Stimulated activated CD4-positive, alpha-beta T cell treated with anti-CD3 and anti-CD28 coated beads, Interleukin-12 subunit alpha, Interleukin-12 subunit beta, amount 100 ng/mL, for 24 hours (primary cell): ENCODE measurements at places on chromosomes 5 and 9.

DNA sequence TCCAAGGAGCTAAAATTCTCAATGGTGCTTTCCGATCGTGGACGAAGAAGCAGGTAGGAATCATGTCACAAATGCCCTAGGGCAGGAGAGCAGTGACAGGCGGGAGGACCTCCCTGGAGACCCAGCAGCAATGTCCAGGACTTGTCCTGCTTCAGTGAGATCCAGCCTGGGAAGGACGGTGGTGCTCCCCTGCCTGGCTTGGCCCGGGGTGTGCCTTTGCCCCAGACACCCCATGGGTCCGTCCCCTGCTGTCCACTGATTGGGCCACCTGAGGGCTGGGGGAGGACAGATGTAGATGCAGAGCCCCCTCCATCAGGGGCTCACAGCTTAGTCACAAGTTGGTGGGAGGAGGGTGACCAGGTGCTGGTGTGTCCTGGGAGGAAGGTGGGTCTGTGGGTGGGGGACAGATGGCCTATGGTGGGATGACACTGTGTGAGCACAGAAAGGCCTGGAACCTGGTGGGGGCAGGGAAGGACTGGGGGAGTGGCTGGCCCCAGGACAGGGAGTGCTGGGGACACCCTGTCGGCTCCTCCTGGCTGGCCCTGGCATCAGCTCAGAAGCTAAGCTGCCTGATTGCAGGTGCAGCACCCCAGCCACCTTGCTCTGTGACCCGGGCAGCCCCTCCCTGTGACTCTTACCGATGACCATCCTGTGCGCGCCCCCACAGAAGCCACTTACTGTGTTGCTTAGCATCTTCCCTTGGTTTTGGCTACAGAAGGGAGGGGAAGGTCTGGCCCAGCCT, 82.0 kb downstream of the PHF2 start:
- DNase-seq, result no peak

GRCh38 chr9:34552986-34553385, 30.2 kb upstream of the ENHO start:
- DNase-seq, result no peak

DNA sequence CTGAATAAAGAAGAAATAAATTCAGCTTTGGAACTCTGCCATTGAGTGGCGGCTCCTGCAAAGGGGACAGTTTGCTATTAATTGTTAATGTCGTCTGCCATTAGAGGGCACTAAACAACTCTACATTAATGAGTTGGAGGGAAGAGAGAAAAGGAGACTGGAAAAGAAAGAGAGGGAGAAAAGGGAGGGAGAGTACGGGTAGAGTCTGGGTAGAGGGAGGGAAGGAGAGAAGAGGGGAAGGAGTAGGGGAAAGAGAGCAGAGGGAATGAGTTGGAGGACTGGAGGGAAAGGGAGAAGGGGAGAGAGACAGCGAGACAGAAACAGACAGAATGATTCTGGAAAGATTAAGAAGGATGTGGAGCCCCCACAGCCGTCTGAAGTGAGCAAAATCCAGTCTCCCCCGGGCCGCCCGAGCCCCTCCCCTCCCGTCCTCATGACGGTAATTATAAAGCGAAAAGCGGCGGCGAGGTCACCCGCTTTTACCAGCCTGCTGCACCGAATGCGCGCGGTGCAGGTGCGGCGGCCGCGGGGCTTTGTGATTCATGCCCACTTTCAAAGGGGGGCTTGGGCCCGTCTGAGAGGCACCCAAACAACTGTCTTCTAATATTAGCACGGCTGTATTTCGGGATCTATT, 1.9 kb upstream of the FST start:
- DNase-seq, result no peak

DNA sequence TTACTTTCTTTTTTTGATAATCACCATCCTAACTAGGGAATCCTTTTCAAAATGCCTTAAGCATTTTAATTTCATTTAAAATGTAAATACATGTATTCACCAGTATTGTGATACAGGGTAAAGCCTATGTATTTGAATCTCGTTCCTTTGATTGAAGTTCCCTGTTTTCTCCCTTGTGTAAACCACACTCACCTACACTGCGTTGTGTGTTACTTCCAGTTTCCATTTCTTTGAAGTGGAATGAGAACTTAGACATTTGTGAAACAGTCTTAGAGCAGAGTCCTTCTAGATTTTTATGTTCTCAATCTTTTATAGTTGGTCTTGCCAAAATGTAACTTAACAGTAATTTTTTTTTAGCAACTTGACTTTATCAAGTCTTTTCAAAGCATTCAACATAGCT, 101.4 kb downstream of the ZNF462 start:
- no peak for DNase-seq

DNA sequence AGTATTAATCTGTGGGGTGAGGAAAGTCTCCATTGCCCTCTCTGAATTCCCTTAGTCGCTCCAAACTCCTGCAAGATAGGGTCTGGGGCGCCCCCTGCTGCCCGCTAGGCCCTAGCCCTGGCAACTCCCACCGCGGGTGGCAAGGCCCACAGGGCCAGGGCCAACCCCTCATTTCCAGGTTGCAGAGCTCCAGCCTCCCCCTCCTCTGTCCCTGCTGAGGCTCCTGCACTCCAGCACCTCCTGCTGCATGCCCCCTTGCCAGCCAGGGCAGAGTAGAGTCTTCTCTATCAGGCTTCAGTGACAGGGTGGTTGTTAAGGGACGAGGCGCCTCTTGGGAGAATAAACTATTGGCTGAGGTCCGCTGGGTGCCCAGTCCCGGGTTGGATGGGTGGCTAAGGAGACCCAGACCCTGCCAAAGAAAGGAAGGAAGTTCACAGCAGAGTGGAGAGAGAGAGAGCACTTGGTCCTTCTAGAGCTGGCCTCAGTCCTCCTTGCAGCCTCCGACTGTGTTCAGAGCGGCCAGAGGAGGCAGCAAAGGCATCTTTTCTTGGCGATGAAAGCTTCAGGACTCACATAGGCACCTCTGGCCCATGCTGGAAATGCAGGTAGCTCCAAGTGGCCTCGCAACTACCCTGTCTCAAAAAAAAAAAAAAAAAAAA, 45.6 kb downstream of the SAR1B start:
- peak; percentile 92 for DNase-seq

DNA sequence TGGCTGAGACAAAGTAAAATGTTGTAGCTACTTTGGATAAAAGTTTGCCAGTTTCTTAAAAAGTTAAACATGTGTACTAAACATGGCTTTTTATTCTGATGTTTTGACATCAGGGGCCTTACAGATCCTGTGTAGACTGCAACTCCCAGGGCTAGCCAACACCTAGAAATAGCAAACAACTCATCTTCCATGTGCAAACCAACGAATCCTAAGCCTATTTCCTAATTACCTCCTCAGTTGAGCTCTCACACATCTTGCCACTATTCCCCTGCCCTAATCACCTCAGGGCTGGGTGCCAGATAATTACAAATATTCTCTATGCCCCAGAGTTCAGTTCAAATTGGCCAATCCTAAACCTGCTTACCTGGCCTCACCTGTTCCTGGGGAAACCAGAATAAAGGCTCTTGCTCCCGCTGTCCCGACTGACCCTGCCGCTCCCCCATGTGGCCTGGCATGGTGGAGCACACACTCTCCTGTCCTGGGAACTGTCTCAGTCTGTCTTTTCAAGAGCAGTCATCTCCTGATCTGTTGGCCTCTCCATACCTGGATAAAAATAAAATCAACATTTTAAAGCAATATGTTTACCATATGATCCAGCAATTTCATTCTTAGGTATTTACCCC, 37.1 kb upstream of the FAM169A start:
- no peak for DNase-seq

GRCh38 chr9:100426189-100426529, 784 bp upstream of the MSANTD3 start:
- no peak for DNase-seq

GRCh38 chr5:100889896-100890295, 13.2 kb downstream of the ST8SIA4 start:
- no peak for DNase-seq
